ENCODE measurements at places on chromosomes 6 and 20.
A peak's percentile ranks its signal among the peaks of the same experiment; 100 is the strongest.

GRCh38 chr6:101722991-101723579 lies 329.6 kb downstream of the GRIK2 start:
- DNase-seq = no peak

- no peak for DNase-seq
Measured at GRCh38 chr20:31570021-31570463, 35.0 kb upstream of the ID1 start.

DNA sequence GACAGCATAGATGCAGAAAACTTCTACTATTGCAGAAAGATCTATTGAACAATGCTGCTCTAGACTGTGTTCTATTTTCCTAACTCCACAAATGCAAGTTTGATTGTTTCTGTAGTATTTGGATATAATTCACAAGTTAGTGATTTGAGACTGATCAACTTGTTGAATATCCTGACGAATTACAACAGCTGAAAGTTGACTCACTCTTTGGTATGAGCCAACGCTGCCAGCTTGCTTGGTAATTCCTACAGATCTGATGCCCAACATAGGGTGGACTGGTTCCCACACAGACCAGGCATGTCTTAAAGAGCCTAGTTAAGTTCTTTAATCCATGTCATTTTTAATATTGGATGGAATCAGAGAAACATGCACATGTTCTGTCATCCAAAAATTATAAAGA lies 231.0 kb upstream of the RAB32 start:
- no peak for DNase-seq

DNA sequence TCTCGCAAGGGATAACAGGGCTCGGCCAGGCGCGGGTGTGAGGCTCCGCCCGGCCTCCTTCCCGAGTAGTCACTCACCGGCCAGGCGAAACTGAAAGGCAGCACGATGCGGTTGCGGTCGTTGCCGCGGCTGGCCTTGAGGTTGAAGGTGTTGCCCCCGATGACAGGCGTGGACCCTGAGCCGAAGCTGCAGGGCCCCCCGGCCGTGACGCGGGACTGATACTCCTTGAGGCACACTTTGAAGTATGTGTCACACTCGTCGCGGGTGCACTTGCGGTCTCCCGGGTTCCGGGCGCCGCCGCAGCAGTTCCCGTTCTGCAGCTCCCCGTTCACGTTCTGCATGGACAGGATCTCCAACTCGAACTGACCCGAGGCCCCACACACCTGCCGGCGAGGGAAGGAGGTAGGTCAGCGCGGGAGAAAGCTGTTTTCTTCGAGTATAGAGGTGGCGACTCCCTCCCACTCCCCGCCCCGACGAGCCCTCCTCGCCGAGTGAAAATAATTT lies 1.1 kb downstream of the JAG1 start:
- DNase-seq = peak; percentile 51

DNA sequence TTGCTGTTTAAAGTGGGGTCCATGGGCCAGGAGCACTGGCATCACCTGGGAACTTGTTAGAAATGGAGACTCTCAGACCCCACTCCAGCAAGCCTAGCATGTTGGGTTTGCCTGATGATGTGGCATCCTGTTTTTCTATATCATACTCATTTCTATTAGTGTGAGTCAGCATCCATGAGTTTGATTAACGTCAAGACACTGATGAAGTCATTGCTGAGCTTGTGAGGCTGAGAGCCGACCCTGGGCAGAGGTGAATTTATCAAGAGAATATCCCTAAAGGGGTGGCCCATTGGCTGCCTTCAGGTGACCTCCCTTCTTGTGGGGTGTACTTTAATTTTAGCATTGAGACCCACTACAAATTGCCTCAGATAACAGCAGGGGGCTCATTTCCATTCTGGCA lies 43.4 kb upstream of the RNF144B start:
- DNase-seq = no peak

DNA sequence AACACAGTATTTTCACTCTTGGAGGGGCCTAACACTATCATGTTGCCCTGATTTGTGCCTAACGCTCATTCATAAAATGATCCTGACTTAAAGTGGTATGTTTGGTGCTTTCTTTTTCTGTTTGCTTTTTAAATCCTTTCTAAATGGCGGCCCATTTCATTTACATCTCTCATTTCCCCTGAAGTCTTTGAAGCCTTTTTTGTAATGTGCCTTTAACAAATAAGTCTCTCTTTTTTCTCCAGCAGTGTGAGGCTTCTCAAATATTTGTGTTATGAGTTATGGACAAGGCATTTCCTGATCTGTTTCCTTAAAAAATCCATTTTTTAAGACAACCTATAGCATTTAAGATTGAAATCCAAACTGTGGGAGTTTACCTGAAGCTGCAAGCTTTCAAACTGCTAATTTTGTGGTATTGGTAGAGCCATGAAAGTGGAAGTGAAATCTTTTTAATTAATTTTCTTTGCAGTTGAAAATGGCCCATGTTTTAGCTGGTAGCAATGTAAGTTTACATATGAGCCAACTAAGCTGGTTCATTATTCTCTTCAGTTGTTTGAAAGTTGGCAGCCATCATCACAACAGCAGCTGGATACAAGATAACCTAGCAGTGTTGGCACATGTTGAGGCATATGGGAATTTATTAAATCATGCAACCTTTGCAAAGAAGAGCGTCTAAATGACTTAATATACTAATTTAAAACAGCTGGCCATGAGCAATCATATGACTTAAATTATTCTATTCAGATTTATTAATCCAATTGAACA lies 469.7 kb downstream of the CDKAL1 start:
- DNase-seq = no peak

GRCh38 chr6:32369660-32370059 lies 2.0 kb downstream of the TSBP1 start:
- DNase-seq = no peak

- no peak for DNase-seq
Measured at GRCh38 chr6:3596766-3597165, 139.9 kb upstream of the SLC22A23 start.

DNA sequence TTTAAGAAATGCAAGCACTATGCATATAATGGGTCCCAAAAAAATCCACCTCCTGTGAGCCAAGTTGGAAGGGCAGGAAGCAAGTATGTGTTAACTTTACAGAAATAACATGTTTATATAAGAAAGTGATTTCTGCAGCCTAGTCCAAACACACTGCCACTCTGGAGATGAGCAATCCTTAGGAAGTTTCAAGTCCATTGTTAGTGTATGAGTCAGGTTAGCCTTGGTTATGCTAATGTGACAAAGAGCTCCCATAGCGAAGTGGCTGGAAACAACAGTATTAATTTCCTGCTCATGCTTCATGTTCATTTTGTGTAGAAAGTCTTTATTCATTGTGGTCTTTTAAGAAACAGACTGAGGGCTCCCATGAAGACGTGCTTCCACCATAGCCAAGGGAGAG lies 121.4 kb downstream of the TBXT start:
- no peak for DNase-seq

GRCh38 chr6:73791336-73791735 lies 95.3 kb downstream of the CD109 start:
- DNase-seq = no peak

DNA sequence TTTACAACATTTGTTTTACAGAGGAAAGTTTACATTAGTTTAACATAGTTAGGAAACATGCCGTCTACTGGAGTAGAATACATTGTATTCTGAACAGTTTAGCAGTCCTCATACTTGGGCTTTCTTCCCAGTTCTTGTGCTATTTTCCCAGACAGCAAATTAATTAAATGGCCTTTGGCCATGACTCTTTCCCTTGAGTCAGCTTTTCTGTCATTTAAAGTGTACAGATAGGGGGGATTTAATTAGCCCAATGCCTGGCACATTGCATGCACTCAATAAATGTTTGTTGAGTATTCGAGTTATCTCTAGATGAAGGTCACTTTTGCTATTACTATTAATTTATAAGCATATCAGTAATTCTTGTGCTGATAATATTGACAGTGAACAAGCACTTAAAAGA lies 1.6 kb downstream of the TMEM244 start:
- DNase-seq = no peak

- no peak for DNase-seq
Measured at GRCh38 chr6:106671651-106672050, 42.3 kb downstream of the QRSL1 start.

GRCh38 chr6:90230548-90231215 lies 66.0 kb downstream of the BACH2 start:
- no peak for DNase-seq

DNA sequence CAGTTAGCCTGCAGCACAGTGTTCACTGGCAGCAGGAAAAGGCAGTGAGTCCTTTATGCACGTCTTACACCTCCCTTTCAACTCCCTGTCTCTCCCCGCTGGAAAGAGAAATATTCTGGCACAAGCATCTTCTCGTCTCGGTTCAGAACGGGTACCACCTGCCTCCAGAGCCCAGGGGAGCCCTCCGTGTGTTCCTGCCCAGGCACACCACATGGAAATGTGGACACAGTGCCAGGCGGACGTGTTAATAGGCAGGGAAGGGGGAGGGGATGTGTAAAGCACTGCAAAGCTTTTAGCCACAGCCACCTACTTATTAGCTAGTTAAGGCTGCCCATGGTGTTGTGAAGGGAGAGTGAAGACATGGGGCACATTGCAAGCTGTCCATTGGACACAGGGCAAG lies 219.7 kb downstream of the FARS2 start:
- DNase-seq = no peak

DNA sequence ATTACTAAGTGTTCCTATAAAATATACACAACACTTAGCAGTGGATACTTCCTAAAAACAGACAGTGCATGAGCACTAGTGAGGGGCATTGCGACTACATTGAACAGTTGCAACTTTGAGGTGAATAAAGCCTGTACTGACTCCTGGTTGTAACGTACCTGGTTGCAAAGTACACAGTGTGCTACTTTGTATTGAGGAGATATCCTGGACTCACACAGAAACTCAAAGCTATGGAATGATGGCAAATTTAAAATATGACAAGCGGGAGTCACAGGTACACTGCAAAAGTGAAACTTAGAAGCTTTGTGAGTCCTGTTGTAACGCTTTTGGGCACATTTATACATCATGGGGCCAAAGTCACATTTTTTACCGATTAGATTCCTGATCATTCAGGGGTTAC lies 55.6 kb upstream of the HLA-A start:
- peak; percentile 2 for DNase-seq

GRCh38 chr6:166202321-166202733 lies 34.7 kb upstream of the TBXT start:
- DNase-seq = no peak

GRCh38 chr6:83442752-83443151 lies 11.9 kb upstream of the ME1 start:
- no peak for DNase-seq

DNA sequence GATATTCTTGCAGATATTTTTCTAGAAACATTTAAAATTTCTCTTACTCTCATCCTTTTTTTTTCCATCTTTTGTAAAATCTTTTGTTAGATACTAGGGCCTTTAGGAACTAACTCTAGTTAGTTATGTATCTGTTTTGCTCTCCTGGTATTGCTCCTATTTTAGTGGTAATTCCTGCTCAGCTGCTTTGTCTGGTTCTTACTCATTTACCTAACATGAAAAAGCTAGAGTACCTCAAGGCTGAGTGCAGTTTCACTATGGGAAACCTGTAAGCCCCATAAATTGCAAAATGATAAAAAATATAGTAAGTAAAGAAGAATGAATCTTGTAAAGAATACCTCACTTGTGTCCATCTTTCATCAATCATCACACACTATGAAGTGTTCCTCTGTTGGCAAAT lies 1602.0 kb downstream of the GRIK2 start:
- no peak for DNase-seq

- no peak for DNase-seq
Measured at GRCh38 chr20:31670371-31671228, 32.9 kb downstream of the COX4I2 start.

GRCh38 chr20:57451795-57452661 lies 60.8 kb downstream of the RBM38 start:
- no peak for DNase-seq

DNA sequence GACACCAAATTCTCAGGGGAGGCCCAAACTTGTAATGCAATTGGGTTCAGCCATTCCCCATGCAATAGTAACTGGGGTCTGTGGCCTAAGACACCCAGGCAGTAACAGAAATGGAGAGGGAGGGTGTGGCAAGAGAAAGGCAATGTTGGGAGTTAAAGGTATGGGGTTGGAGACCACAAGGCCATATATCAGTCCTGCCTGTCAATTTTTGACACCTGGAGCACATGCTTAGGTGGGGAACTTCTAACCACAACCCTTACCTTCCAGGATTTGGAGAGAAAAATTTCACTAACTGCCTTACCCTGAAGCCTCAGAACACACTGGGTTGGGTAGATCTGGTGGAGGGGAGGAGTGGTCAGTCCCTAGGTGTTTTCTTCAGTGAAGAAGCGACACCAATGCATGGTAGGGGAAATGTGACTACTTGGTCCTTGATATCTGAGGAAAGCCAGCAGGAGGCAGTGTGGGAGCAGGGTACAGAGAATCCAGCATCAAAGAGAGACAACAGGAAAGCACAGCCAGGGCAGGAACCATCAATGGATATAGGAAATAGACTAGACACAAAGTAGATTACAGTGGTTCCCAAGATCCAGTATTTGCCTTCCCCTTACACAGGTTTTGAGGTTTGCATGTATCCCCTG lies 6.8 kb upstream of the USP49 start:
- peak; percentile 76 for DNase-seq

DNA sequence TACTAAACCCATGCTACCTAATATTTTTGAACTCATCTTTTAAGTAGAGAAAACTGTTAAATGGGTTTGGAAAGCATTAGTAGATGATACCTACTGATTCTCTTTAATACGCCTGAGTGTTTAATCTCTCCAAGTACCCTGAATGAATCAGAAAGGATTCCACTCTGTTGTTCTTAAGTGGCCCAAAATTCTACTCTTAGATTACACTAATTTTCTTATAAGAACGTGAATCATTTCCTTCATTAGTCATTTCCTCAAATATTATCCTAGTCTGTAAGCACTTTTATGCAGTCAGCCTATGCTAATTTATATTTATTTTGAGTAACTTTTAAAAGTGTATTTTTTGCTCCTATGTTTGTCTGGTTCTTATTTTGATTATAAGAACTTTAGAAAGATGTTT lies 380.0 kb downstream of the BTBD9 start:
- DNase-seq = no peak

- no peak for DNase-seq
Measured at GRCh38 chr6:36545767-36546307, 1.4 kb downstream of the STK38 start.

DNA sequence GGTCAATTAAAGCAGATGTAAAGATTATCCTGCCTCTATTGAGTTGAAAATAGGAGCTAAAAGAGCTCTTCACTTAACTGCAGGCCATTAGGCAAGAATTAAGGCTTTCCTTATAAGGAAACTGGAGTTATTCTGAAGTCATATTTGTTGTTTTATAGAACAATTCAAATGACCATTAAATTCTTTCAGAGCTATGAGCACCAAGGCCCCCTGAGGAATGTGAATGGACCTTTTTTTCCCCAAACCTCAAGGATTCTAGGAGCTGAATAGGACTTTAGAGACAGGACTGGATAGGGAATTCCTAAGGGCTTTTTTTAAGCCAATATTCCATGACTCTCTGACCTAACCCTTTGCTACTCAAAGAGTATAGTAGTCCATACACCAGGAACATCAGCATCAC lies 565.7 kb upstream of the BTBD3 start:
- DNase-seq = no peak

DNA sequence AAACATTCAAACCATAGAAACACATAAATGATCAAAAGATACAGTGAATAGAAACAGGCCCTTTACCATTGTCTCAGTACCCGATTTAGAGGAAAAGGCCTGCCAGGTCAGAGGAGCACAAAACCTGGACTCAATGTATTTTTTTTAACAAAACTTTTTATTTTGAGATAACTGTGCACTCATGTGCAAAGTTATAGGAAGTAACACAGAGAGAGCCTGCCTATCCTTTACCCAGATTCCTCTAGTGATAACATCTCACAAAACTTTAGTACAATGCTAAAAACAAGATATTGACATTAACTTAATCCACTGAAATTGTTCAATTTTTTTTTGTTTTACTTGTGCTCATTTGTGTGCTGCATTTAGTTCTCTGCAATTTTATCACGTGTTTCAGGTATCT lies 36.8 kb upstream of the SAMD3 start:
- no peak for DNase-seq
